ENCODE measurements at places on chromosomes 16 and 17.

DNA sequence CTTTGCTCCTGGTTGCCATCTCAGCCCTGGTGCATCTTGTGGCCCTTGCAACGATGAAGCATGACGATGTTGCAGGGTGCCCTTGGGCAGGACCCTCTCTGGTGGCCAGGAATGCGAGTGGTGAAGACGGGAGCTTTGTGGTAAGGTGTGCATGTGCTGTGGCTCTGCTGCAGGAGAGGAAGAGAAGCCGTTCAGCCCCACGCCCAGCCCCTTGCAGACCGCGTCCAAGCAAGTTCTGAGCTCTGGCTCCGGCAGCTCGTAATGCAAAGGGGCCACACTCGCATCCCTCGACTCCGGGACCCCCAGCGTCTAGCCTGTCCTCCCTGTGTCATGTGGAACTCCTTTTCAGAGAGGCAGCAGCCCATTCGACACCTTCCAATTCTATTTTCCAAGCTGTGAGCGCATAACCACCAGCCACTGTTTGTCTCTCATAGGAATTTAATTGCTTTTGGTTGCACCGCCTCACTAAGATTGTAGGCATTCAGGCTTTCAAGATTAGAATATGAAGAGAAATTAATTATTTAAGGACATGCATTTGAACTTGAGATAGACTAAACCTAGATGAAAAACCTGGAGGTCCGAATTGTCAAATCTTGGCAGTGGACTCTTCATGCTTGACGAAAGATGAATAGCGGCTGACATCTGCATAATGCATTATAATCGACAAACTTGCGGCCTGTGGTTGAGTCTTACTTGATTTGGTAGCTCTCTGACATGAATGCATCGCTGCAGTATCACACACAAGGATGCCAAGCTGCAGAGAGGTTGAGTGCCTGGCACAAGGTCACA is 21.1 kb upstream of the KCNG4 start:
- no peak for DNase-seq

- DNase-seq: no peak
Observed at GRCh38 chr17:45246861-45247428, 14.9 kb downstream of the SPATA32 start.

DNA sequence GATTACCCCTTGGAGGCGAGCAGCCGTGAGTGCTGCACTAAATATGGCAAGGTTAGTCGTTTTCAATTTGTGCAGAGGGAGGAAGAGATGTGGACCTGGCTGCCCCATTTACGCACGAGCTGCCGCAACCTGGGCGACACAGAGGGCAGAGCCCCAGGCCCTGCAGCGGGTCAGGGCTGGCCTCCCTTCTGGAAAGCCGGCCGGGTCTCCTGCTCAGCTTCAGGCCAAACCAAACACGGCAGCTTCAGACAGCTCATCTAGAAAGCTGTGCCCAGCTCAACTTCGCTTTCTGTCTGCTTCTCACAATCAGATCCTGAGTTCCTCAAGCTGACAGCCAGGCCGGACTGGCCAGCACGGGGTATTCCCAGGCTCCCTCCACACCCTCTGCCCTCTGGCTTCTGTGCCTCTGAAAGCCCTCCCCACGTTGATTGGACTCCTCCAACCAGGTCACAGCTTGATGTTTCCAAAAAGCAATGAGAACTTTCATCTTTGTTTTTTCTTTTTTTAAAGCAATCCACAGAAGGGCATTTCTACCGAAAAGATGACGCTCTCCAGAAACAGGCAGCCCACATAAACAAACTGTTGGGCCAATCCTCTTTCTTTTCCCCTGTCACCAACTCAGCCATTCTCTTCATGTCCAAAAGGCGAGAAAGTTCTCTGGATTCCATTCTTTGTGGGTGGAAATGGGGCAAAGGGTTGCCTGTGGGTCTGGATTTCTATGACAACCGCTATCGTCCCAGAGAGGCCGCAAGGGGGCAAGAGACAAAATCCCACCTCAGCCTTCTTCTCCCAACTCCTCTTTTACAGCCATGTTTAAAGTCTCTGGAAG is 189.0 kb downstream of the ZFHX3 start:
- no peak for DNase-seq

- DNase-seq: no peak
Observed at GRCh38 chr17:59651346-59651745, 31.7 kb downstream of the CLTC start.

DNA sequence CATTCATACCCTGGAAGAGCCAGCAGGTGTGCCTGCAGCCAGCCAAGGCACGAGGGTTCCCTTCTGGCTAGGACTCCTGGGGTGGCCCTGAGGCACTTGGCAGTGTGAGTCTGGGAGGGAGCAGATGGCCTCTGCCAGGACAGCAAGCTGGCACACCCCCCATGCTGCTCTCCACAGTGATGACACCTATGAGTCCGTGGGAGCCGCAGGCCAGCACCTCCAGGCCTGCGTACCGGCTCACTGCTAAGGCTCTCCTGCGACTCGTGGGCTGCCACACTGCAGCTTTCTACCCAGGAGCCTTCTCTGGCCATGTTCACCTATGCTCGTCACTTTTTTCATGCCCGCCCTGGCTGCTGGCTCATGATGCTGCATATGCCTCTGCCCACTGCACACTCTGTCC is 68.1 kb downstream of the NDEL1 start:
- no peak for DNase-seq

DNA sequence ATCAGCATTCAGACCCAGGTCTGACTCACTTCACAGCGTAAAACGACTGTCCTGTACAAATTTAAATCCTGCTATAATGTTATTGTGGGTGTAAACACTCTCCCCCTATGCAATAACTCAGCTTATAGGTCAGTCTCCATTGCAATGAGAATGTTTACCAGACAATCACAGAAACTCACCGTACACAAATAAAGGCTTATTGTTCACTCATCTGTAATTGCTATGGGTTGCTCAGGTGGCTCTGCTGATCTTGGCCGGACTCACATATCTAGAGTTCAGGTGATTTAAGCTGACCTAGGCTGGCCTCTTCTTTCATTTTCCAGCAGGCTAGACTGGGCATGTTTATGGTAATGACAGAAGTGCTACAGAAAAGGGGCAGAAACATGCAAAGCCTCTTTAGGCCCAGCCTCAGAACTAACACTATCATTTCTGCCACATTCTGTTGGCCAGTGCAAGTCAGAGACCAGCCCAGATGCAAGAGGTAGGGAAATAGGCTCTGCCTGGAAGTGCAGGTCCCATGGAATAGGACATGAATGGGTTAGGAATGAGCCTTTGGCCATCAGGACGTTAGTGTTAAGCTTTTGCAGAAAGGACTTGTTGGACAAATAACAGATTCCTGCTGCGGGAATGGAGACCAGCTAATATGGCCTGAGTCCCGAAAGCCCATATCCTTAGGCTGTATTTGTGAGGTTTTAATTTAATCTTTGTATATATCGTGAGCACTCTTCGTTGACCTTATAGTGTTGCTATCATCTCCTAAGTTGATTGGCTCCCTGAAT is 44.0 kb downstream of the HLF start:
- DNase-seq: no peak

- DNase-seq: no peak
Observed at GRCh38 chr17:2532146-2532720, 20.5 kb upstream of the METTL16 start.

GRCh38 chr17:82065193-82065637 is 389 bp downstream of the DUS1L start:
- DNase-seq: no peak

DNA sequence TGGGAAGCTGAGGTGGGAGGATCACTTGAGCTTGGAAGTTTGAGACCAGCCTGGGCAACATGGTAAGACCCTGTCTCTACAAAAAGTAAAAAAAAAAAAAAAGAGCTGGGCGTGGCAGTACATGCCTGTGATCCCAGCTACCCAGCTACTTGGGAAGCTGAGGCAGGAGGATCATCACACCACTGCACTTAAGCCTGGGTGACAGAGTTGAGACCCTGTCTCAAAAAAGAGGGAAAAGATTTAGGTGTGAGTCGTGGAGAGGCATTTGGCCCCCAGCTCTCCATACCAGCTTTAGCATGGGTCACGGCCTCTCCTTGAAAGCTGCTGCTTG is 19.1 kb downstream of the ST6GALNAC2 start:
- DNase-seq: no peak

GRCh38 chr16:72609933-72610332 is 438.0 kb upstream of the PMFBP1 start:
- DNase-seq: no peak

DNA sequence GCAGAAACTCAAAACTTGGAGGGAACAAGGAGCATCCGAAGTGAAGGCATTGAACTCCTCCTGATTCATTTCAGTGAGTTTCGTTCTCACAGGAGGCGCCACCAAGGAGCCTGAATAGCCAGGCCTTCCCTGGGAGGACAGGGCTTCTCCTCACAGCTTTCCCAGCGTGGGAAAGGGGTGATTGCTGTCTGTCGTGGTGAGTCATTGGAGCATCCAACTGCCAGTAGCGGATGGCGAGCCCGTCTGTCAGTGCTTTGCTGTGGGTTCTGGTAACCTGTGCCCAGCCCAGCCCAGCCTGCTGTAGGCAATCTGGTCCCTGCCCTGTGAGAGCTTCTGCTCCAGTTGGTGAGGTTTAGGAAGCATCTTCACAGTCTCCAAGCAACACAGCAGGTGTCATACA is 28.3 kb downstream of the PLCD3 start:
- no peak for DNase-seq

DNA sequence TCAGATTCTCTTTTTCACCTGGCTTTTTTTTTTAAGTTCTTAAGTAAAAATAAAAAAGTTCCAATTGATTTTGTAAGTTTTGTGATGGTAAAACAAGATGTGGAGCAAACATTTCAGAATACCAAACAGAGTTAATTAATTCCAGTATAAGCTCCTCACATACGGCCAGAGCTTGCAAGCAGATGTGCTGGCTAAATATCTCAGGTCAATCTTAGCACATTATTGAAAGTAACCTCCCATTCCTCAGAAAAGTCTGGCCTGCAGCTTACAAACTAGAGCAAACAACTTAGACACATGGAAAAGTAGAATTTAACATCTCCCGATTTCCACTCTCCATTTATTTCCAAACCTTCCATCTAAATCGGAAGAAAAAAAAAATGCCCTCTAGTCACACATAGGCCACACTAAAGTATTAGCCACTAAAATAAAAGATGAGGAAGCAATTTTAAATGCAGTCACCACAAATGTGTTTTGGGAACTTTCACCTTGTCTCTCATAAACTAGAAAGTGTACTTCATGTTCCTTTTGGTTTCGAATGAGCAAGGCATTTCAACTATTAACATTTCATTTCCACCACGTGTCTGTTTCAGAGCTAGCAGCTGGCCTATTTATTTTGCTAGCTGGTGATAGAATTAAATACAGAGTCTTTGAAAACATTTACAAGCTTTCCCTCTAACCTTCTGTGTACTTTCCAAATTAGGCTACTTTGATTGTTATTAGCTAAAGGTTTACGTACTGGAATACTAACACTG is 143.3 kb downstream of the STX8 start:
- DNase-seq: no peak

DNA sequence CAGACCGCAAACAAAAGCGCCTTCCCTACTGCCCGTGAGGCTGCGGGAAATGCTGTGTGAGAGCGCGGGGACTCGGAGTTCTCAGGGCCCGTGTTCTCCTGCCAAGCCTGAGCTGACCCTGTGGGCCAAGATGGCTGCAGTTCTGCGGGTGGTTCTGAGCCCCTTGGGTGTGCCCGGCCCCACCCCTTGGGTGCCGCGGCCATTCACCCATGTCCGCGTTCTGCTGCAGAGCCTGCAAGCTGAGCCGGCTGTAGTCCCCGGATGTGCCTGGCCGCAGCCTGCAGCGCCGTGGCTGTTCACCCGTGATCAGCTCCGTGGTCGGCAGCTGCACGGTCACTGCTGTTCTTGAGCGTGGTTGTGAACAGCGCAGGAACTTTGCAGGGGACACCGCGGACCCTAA is 20.0 kb downstream of the ACSF3 start:
- DNase-seq: no peak

- DNase-seq: no peak
Observed at GRCh38 chr16:4924593-4925292, 12.2 kb downstream of the PPL start.

GRCh38 chr16:80403894-80404293 is 136.9 kb upstream of the DYNLRB2 start:
- peak; percentile 11 for DNase-seq

DNA sequence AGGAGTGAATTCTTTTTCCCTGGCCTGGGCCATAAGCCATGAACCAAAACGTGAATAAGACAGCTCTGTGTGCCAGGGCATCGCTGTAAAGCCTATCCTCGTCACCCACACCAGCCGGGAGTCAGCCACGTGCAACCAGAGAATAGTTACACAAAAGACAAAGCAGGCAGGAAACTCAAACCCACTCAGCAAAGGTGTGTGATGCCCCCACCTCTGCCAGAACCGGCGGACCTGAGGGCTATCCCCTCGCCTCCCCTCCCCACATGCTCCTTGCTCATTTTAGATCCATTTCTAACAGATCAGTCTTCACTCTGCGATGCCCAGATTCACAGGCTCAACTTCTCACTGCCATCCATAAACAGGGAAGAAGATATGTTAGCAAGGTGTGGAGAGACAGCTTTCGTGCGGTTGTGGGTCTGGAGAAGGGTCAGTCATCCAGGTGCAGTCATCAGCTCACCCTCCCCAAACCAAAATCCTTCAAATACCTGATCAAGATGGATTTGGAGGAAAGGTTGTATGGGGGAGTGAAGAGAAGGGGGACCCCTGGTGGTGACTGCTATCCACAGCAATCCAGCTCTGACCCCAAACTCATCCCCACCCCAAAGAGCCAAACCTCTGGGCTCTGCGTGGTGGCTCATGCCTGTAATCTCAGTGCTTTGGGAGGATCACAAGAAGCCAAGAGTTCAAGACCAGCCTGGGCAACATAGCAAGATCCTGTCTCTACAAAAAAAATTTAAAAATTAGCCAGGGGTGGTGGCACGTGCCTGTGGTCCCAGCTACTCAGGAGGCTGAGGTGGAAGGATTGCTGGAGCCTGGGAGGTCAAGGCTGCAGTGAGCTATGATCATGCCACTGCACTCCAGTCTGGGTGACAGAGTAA is 219.2 kb downstream of the C16orf78 start:
- no peak for DNase-seq

DNA sequence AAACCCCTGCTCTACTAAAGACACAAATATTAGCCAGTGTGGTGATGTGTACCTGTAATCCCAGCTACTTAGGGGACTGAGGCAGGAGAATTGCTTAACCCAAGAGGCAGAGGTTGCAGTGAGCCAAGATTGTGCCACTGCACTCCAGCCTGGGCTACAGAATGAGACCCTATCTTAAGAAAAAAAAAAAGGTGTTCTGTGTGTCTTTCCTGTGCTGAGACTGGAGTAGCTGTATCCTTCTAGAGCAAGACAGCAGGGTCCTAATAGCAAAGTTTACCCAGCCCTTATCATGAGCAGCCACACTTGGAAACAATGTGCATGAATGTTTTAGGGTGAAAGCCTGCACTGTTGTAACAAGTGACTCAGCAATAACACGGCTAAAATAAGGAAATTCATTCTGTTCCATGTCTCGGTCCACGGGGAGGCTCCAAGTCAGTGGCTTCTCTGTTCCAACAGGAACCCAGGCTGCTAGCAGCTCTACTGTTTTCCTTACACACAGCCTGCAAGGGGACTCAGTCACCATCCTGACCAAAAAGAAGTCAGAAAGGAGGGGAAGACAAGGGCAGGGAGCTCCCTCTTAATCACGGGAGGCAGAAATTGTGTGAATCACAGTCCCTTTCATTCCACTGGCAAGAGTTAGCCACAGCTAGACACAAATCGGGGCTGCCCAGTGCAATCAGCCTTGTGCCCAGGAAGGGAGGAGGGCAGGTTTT is 7.1 kb upstream of the SLC5A11 start:
- peak; percentile 97 for DNase-seq

- no peak for DNase-seq
Observed at GRCh38 chr16:87347932-87348615, 30.9 kb upstream of the C16orf95 start.

GRCh38 chr16:92431-93339 is 14.7 kb downstream of the MPG start:
- no peak for DNase-seq

- DNase-seq: no peak
Observed at GRCh38 chr16:383326-384051, 1.7 kb upstream of the PGAP6 start.

Data from pons (tissue), 1 donor.